ENCODE measurements at places on chromosomes 7 and 10. TPM values are rescaled to one million over a fixed set of nuclear protein-coding genes. Genes with fewer than 3 reads are reported as not detected.

Gene GFRA1
- total RNA-seq: 18.3 TPM

GRCh38 chr7:106062521-106062931 lies 49.6 kb downstream of the SYPL1 start:
- DNase-seq: no peak

DNA sequence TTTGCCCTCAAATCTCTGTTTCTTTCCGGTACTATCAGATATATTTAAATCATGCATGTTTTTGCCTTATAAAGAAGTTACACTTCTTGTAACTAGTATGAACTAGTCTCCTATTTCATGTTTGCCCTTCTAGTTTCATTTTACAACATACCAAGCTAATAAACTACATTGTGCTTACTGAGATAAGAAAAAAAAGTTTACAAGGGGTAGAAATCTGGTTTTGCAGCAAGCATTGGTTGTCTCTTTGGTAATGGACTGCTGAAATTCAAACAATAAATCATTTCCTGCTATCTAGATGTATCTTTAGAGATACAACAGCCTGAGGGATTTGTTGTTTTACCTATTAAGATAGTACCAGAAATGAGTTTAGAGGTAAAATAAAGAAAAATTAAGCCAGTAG lies 18.8 kb downstream of the PTTG1IP2 start:
- no peak for DNase-seq

DNA sequence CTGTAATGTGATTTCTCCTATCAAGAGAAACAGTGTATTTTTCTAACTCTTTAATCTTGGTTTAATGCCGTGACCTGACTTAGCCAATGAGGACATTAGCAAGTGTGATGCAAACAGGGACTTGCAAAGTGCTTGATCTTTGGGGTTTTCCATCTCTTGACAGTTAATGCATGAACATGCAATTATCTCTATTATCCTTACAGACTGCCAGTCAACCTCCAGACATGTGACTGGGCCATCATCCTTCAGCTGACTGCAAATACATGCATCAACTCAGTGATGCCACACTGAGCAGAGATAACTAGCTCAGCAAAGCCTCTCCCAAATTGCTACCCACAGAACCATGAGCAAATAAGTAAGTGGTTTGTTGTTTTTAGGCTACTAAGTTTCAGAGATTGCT lies 409.6 kb downstream of the GPAM start:
- DNase-seq: no peak

DNA sequence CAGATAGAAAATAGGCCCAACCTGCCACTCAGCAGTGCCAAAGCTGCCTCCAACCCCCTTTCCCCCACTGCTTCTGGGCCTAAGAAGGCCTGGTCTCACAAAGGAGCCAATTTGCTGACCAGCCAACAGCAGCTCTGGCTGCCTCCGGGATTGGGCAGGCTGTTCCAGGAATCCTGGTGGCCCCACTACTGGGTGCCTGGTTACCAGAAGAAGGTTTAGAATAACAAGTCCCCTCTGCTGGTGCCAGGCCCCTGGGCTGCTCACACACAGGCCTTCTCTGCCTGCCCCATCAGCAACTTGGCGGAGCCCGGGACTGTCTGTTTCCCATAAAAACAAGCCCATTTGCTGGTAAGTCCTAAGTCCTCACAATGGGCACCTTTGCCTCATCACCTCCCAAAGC lies 1.2 kb downstream of the PHKG1 start:
- DNase-seq: no peak

DNA sequence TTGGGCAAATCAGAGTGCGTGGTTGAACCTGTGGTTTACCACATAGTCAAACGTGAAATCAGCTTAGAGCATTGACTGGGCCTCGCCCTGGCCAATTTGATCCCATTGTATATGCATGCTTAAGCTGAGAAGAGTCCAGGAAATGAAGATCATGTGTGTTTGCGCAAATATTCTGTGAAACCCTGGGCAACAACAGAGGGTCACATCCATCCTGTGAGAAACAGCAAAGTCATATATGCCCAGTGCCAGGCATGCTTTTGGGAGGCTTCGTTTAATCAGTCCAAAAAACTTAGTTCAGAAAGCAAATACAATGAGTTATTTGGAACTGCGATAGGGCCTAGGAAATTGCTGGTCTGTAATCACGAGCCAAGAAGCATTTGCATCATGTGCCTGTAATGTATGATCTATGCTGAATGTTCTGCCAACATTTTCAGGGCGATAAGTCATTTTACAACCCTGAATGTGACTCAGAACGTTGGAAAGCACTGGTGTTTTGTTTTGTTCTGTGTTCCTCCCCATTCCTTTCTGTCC lies 412.1 kb upstream of the CELF2 start:
- DNase-seq: no peak

Gene CISD1
- total RNA-seq: 23.2 TPM

DNA sequence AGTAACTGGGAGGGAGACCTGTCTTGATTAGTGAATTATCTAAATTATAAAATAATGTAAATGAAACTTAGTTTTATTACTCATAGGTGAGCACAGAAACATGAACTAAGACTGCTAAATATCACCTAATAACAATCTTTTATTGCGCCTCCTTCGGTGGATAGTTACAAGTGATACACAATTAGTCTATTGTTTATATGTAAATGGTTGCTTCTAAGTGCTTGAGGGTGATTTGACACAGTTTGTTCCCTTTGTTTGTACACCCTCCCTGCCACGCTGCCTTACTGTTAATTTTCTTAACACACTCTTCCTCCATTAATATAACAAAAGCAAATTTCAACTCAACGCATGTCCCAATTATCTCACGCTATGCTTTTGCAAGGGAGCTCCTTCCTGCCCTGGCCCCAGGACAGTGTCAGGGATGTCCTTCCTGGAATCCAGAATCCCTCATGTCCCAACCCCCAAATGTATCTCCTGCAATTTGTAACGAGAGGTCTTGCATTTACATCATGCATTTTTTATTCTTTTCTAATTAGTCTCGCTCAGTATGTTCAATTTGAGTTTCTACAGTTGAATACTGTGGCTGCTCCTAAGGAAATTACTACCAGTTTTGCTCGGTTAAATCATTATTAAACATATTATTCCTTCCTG lies 4.2 kb downstream of the NPSR1 start:
- no peak for DNase-seq

GRCh38 chr7:117848941-117849340 lies 24.3 kb downstream of the CTTNBP2 start:
- DNase-seq: no peak

GRCh38 chr10:90912174-90912573 lies 8.7 kb downstream of the ANKRD1 start:
- DNase-seq: no peak

DNA sequence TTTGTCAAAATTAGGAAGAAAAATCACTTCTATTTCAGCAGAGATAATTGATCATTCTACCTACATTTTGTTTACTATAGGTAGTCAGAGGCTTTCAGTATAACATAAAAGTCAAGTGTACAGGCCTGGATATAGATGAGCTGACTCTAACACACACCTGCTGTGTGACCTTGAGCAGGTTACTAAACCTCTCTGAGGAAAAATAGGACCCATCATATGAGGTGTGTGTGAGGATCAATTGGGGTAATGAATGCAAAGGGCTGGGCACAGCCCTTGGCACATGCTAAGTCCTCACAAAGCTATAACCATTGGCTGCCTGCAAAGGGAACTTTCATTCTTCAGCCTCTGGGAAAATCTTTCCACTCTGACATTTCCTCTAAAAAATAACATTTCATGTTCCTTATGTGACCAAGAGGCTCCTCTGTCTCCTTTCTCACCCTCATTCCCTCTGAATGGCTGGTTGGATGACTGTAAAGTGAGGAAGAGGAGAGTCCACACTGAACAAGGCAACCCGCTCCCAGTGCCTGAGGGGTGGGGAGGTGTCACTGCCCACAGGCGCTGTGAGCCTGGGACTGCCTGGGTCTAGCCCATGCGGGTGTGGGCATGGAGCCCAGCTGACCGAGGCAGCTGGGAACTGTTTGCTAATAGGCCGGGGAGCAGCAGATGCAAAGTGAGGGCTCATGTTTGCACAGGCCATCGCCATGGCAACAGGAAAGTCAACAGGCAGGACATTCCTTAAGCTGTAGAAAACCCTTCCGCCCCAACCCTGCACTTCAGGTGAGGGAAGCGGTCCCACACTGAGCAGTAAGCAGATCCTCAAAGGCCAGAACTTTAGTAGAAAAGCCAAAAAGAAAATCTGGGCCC lies 36.8 kb downstream of the MYOF start:
- DNase-seq: peak; percentile 93

Gene SYT15
- 6.3 TPM for total RNA-seq

Gene NUTM2A
- 1.1 TPM for total RNA-seq

DNA sequence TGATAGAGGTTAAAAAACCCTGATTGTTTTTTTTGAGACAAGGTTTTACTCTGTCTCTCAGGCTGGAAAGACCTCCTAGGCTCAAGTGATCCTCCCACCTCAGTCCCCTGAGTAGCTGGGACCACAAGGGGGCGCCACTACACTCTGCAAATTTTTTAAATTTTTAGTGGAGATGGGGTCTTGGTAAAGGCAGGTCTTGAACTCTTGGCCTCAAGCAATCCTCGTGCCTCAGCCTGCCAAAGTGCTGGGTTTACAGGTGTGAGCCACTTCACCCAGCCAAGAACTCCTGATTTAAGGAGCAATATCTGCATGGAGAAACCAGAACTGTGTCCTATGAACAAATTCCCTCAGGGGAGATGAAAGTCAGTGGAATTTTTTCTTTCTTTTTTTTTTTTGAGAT lies 7.3 kb upstream of the KLHDC10 start:
- DNase-seq: no peak

Gene CYP2C19
- total RNA-seq: 0.19 TPM

- no peak for DNase-seq
Measured at GRCh38 chr7:134660961-134661376, 14.3 kb downstream of the BPGM start.

DNA sequence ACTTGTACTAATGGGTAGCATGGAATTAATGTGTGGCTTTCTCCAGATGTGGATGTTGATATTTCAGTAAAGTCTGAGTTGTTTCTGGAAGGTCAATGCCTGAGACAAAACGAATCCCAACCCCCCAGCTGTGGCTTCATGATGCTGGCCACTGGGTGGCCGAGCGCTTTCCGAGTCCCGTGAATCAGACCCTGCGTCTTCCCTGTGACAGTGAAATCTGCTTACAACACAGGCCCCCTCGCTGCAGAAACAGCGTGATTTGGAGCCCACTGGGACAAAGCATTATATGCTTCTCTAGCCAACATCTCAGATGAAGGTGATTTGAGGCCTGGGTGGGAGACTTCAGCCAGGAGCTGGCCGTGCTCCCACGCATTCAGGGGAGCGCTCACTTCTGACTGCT lies 124.7 kb downstream of the WDR37 start:
- peak; percentile 77 for DNase-seq

- DNase-seq: no peak
Measured at GRCh38 chr10:43068471-43069210, 8.2 kb upstream of the RET start.

DNA sequence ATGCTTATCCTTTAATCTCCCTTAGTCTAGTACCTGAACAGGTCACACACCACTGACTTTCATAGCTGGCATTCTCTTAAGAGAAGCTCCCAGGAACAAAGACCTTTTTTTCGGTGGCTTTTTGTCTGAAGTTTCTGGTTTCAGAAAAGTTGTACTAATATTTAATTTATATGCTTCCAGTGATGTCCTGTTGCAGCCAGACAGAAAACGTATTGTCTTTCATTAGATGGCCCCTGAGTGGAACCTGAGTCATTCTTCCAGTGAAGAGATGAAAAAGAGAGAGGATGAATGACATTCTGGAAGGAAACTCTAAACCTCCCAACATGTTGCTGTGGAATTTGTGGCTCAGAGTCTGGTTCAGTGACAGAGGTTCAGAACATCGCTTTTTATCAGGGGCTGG lies 274.8 kb upstream of the TAC1 start:
- DNase-seq: no peak

Gene CPA4
- 3.2 TPM for total RNA-seq

Gene CRYGN
- 1.5 TPM for total RNA-seq

Gene METTL2B
- 26.6 TPM for total RNA-seq

GRCh38 chr10:32239769-32240168 lies 107.2 kb downstream of the EPC1 start:
- DNase-seq: no peak

Gene ABCC2
- total RNA-seq: 2.8 TPM

DNA sequence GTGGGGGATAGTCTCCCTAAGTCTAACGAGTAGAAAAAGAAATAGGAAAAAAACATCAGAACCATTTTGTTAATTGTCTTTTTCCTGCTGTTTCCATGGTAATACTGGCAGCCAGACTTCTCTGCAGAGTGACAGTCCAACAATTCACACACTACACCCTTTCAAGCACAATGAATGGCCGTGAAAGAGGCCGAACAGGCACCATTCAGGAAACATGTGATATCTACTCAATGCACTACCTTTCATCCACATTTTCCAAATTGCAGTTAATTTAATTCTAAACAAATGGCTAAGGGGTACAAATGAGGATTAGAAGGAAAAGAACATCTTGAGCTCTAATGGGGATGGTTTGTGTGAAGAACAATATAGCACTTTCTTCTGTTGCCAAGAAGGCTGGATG lies 358.5 kb upstream of the ANKRD30A start:
- no peak for DNase-seq

Gene CCNY
- 73.9 TPM for total RNA-seq

Gene FLNC
- total RNA-seq: 16.2 TPM

Gene TFPI2
- 27.9 TPM for total RNA-seq

Gene CARD11
- 0.42 TPM for total RNA-seq

Gene TMEM196
- 2.5 TPM for total RNA-seq

GRCh38 chr10:80196950-80197315 lies 8.4 kb downstream of the ANXA11 start:
- DNase-seq: no peak

DNA sequence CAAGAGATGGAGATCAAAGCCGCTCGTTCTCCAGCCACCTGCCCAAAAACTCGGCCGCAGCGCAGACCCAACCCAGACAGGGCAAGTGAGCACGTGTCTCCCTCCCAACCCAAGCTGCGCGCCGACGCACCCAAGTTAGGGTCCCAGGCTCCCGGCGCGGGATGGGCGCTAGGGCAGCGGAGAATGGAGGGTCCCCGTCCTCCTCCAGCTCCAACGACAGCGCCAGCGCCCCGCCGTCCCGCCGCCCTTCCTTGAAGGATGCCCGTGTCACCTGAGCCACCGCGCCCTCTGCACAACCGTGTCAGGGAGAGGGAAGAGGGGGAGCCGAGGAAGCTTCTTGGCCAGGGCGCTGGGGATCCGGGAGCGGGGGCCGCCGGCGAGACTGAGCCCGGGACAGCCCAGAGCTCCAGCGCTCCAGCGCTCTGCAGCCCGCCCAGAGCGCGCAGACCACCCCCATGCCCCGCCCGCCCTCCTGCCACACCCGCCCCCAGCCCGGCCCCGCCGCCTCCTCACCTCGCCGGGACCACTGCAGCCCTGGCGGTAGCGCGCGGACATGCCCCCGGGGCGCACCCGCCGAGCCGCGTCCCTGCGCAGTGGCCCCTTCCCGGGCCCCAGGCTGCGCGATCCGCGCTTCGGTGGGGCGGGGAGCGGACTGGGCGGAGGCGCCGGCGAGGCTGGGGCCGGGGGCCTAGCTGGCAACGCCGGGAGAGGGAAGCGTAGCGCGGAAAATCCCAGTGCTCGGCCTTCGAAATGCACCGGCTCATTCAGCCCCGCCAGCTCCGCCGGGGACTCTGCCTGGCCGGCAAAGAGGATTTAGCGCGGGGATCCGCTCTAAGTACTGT lies at the start of gene SLC16A12:
Gene SLC16A12 (minus strand): TSS at position 424 of the 842 bp plus-strand sequence. CDS start 73,016 bp downstream, outside the sequence.
- no peak for DNase-seq

Measured in mesenteric fat pad (tissue), 1 donor.